ENCODE measurements at places on chromosomes 16 and 17.

DNA sequence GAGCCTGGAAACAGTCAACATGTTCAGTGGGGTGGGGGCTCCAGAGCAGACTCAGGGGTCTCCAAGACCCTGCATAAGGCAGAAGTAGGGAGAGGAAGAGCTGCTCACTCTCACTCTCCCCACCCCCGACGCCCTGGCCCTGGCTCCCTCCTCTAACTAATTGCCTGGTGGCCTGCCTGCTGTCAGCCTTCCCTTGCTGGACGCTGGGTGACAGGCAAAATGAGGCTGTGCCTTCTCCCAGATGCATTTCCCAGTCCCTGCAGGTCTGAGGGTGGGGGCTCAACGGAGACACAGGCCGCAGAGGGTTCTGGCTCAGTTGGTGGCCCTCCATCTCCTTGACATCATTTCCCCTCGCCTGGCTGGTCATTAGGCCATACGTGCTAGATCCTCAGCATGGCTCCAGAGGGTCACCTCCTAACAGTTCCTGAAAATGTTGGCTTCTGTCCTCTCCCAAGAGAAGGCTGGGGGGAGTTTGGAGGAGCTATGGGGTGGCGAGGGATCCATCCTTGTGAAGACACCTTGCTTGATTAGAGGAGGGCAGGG lies 1.4 kb downstream of the FMNL1 start:
- H3K36me3 ChIP-seq, result no peaks in the 10 kb centered on the region
- no peaks in the 10 kb centered on the region for H3K27me3 ChIP-seq
- no peak for DNase-seq
- H3K4me3 ChIP-seq, result peak overlapping the region; percentile 51

DNA sequence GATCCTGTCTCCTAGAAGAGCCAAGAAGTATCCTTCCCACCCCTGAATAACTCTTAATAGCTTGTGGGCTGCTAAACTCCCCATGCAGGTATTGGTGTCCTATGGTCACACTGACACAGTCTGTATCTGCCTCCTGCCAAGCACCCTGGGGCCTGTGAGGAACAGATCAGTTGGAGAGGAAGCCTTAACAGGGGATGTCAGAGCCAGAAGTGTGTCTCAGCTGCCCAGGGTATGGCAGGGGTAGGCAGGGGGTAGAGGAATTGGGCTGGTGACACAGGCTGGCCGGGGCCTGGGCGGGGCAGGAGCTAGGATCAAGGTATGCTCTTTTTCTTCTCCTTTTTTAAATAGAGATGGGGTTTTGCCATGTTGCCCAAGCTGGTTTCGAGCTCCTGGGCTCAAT lies 44.7 kb downstream of the DDX19A start:
- no peak overlapping the region for H3K27ac ChIP-seq
- H3K27me3 ChIP-seq, result no peaks in the 10 kb centered on the region
- DNase-seq, result no peak
- H3K4me3 ChIP-seq, result no peak overlapping the region
- H3K4me1 ChIP-seq, result peaks cover 11% of the 10 kb centered on the region

DNA sequence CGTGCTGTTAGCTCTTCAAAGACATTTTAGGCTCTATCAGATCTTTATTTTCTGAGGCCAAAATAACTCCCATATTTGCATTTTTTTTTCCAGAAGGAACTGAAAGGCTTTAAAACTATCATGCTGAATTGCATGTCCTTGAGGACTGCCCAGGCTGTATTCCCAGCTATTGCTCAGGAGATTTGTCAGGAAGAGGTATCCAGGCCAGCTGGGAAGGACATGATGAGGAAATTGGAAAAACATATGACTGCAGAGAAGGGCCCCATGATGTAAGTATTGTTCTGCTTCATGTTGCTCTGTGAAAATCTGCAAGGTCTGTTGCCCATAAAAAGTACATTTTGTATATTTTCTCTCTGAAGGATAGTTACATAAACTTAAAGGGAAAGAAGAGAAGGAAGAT lies 5.7 kb downstream of the CDC6 start:
- no peaks in the 10 kb centered on the region for H3K4me1 ChIP-seq
- no peak overlapping the region for H3K4me3 ChIP-seq
- H3K36me3 ChIP-seq, result no peaks in the 10 kb centered on the region

DNA sequence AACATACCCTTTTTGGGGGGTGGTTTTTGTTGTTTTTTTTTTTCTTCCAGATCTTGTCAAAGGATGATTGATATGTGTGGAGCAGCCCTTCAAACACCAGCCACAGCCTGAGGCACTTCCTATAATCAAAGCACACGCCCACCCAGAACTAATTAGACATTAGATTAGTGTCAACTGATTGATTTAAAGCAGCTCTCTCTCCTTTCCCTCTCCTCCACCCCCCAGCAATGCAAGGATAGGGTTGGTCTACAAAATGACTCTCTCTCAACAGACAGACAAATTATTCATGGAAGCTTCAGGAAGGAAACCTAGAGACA lies 250.3 kb upstream of the SOX9 start:
- H3K27me3 ChIP-seq, result no peaks in the 10 kb centered on the region
- H3K4me1 ChIP-seq, result no peaks in the 10 kb centered on the region
- H3K36me3 ChIP-seq, result no peaks in the 10 kb centered on the region
- H3K27ac ChIP-seq, result no peak overlapping the region
- no peak overlapping the region for H3K4me3 ChIP-seq
- no peak for DNase-seq

DNA sequence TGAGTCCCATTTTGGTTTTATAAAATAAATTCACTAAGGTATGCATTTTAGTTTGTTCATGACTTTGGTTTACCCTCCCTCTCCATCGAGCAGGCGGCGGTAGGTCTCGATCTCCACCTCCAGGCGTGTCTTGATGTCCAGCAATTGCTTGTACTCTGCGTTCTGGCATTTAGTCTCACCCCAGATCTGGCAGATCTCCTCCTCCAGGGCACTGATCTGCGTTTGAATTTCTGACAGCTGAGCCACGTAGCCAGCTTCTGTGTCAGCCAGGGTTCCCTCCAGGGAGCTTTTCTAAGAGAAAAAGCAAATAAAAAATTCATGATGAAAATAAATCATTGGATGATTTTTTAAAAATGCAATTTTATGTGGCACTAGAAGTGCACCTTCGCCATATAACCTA lies 4.2 kb downstream of the KRT24 start:
- no peak for DNase-seq
- no peak overlapping the region for H3K4me3 ChIP-seq
- H3K36me3 ChIP-seq, result no peaks in the 10 kb centered on the region
- H3K4me1 ChIP-seq, result no peaks in the 10 kb centered on the region
- peaks cover 32% of the 10 kb centered on the region for H3K27me3 ChIP-seq

GRCh38 chr16:57544124-57544653 lies 1.7 kb downstream of the ADGRG5 start:
- no peak for DNase-seq
- no peak overlapping the region for H3K4me3 ChIP-seq
- peaks cover 3% of the 10 kb centered on the region for H3K27me3 ChIP-seq

Measured in heart right ventricle (tissue), 16 donors.